Fibroblast of pulmonary artery (primary cell): ENCODE measurements at places on chromosomes 11 and 22.
A peak's percentile ranks its signal among the peaks of the same experiment; 100 is the strongest.

DNA sequence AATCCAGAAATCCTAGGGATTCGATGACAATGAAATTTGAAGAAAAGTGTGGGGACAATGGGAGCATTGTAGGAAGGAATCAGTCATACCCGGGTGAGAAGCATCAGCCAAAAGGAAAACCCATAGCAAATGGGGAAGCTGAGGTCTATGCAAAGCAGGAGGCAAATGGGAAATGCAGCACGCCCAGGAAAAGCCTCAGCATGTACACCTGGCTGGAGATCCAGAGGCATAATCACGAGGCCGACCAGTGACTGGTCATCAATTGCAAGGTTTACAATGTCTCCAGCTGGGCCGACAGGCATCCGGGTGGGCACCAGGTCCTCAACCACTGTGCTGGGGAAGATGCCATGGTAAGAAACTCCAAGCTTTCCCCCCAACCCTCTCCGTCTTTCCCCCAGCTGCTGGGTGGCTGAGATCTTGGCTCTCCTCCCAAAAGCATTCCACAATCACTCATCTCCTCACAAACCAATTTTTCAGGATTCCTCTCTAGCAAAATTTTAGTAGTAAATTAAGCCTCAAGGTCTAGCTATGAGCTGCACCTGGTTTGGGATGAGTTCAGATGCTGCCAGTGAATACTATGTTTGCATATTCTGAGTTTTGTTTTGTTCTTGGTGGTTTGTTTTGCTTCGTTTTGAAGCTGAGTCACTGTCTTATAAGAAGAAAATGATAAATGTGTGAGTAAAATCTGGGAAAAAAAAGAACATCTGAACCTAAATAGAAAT lies 98.0 kb upstream of the OR5AK2 start:
- no peak for DNase-seq

GRCh38 chr22:23563111-23563510 lies 17.0 kb downstream of the IGLL1 start:
- no peak for DNase-seq

- DNase-seq: no peak
Measured at GRCh38 chr11:20869123-20869522, 199.7 kb downstream of the NELL1 start.

GRCh38 chr11:31761636-31762035 lies 49.5 kb downstream of the PAX6 start:
- DNase-seq: no peak

GRCh38 chr11:104895634-104896033 lies 2.6 kb downstream of the CASP12 start:
- DNase-seq: no peak

- DNase-seq: peak; percentile 71
Measured at GRCh38 chr11:34890812-34891211, 25.4 kb downstream of the APIP start.

DNA sequence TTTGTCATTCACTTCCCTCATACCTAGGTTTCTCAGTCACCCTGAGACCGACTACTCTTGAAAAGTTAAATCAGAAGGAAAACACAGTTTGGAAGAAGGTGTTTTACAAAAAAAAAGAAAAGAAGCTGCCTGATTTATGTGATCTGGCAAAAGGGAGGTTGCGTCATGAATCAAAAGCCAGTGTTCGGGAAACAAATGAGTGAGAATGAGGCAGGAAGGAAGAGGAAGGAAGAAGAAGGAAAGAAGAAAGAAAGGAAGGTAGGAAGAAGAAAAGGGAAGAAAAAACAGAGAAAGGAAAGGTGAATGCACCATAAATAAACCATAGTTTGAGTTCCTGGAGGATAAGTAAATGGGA lies 314.6 kb downstream of the BLID start:
- no peak for DNase-seq

GRCh38 chr11:1988667-1989317 lies 8.8 kb downstream of the H19 start:
- DNase-seq: no peak

DNA sequence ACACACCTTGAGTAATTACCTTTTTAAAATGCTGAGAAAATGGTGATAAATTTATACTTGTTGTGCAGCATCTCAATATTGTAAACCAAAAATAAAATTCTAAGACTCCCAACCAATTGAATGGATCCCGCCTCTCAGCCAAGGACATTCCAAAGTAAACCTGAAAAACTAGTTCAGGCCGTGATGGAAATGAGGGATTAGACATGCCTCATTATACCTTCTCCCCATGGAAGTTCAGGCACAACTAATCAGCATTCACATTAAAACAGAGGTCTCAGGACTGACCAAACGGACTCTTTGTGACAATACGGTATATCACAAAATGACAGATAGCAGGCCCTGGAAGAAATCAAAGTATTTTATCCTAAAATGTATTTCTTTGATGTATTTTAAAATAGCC lies 907.4 kb upstream of the RAG2 start:
- DNase-seq: no peak

GRCh38 chr11:65579291-65579690 lies 3.4 kb downstream of the EHBP1L1 start:
- no peak for DNase-seq

- DNase-seq: no peak
Measured at GRCh38 chr11:106818443-106818842, 199.8 kb downstream of the GUCY1A2 start.
